Stimulated activated naive CD4-positive, alpha-beta T cell treated with Interleukin-2 at 50 U/mL for 16 hours (primary cell): ENCODE measurements at places on chromosomes 1 and 21.
A peak's percentile ranks its signal among the peaks of the same experiment; 100 is the strongest.

DNA sequence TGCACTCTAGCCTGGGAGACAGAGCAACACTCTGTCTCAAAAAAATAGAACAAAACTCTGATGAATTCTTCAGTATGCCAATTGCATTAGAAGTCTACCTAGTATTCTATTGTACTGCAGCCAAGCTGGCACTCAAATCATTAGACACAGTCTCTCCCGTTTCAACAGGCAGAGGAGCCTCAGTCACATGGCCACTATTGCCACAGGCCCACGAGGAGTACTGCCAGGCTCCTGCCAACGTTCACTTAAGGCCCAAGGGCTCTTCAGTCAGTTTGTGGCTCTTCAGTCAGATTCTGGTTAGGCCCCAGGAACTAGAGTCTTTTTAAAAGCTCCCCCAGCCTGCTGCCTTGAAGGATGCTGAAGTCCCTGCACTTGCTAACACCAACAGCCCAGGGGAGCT, 73.4 kb downstream of the SH3BGR start:
- no peak for DNase-seq

DNA sequence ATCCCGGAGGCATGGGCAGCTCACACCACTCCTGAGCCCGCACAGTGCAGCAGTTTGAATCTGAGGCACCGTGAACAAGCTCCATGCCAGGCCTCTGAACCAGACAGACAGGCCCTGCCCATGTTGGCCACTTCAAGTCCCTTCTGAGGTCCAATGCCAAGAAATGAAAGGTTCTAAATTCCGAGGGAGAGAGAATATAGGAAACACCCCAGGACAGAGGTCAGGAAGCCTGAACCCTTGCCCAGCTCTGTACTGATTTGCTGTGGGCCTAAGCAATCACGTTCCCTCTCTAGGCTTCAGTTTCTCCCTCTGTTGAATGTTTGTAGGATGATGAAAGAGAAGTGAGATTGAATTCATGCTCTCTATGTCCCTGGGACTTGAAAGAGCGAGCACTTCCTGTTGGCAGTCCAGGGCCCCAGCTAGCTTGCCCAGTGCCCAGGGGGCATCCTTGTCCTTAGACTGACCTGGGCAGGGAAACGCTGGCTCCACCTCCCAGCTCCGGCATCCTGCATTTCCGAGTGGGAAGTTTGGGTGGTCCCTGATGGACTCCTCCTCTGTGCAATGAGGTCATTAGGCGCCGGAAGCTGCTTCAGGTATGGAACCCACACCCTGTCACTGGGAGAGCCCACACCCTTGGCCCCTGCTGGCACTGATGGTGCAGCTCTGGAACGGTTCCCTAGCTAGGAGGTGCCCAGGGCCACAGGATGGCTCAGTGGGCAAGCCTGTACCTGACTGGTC, 242.4 kb upstream of the TMEM51 start:
- DNase-seq: no peak

DNA sequence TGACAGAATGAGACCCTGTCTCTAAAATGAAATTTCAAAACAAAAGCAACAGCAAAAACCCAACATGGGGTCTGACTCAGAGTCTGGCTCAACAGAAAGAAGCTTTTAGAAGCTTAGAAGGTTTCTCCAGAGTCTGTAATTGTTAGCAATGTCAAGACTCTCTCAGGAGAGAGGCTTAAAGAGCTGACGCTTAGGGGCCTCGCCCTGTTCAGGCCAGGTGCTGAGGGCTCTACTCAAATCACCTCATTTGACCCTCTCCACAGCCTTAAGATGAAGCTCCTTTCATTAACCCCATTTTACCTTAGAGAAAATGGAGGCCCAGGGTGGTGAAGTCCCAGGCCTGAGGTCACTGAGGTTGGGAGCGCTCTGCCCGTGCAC, 5.3 kb upstream of the KIF17 start:
- no peak for DNase-seq

- DNase-seq: peak; percentile 77
Observed at GRCh38 chr1:100440075-100440809, 87.9 kb downstream of the CDC14A start.

DNA sequence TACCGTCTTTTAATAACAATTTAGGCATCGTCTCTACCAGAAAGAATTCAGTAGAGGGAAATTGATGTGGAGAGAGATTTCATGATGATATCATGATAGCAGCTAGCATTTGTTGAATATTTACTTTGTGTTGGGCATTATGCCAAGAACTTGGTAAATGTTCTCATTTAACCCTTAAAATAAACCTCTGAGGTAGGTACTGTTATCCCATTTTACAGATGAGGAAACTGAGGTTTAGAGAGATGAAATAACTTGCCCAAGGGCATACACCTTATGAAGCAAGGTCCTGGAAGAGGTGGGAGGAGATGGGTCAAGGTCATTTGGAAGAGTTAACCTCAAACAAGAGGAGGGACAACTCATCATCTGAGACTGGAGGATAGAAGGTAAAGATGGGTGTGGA, 34.8 kb downstream of the TSNAX start:
- no peak for DNase-seq
